Activated naive CD4-positive, alpha-beta T cell treated with anti-CD3 and anti-CD28 coated beads, Interleukin-2, amount 50 U/mL, for 72 hours (primary cell): ENCODE measurements at places on chromosomes 6 and 20. TPM values are rescaled to one million over a fixed set of nuclear protein-coding genes. Genes with fewer than 3 reads are reported as not detected.

DNA sequence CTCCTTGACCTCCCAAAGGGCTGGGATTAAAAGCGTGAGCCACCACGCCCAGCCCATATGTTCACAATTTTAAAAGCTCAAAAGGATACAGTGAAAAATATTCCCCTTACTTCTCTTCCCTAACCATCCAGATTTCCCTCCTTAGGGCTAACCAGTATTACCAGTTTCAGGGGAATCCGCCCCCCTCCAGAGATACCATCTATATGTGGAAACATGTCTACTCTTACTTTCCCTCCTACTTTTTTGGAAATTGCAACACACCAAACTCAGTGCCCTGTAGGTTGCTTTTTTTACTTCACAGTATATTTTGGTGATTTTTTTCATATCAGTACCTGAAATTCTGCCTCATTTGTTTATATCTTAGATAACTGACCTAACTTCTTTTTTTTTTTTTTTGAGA lies 6.9 kb upstream of the RPL10A start:
- no peak for DNase-seq

DNA sequence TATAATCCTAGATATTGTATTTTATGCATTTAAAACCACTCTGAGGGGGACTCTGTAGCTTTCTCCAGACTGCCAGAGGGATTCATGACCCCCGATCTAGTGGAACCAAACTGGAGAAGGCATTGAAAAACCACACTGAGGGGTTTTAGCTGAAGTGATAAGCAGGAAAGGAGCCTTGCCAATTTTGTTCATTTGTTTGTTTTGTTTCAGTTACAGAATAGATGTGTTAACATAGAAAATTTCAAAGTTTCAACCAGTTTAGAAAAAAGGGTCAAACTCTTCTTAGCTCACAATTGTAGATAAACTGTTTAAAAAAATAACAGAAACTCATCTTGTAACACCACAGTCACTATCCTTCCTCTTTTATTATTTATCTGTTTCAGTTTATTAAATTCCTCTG lies 19.8 kb downstream of the TAB2 start:
- DNase-seq: no peak

Gene ZDHHC14
- total RNA-seq: 3.7 TPM

Gene PPIL6
- not detected for total RNA-seq

Gene BEND6
- not detected for total RNA-seq

GRCh38 chr20:59825944-59826759 lies 107.3 kb downstream of the SYCP2 start:
- no peak for DNase-seq

Gene RCAN2
- total RNA-seq: 0.74 TPM

Gene PCSK2
- total RNA-seq: not detected

DNA sequence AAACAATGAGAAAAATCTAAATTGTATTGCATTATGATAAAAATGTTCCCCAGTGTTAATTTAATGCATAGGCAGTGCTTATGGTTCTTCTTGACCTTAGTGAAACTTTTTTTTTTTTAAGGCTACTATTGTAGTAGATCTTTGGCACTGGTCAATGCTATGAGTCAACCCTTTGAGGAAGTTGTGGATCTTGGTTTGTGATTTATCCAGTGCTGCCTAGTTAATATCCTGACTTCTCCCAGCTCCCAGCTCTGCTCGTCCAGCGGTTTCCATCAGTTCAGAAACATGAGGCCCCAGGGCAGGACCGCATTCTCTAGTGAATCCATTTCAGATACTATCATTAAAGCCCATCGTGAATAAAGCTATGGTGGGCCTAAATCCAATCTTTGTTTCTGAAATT lies 364.5 kb upstream of the JARID2 start:
- no peak for DNase-seq

Gene WFDC5
- not detected for total RNA-seq

DNA sequence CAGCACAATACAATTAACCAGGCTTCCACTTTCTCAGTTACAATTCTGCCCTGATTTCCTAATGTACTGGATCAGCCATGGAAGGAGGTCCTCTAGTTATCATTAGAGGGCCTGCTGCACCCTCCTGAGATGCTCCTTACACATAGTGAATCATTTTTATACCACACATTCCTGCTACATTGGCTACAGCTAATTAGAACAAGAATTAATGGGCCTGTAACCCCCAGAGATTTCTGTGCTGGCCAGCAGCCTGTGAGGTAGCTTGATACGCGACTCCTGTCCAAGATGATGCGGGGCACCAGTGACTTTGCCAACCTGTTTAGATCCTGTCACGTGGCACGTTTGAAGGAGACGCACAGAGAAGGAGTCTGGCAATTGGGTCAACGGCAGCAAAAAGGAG lies 422.8 kb downstream of the EPM2A start:
- DNase-seq: no peak

DNA sequence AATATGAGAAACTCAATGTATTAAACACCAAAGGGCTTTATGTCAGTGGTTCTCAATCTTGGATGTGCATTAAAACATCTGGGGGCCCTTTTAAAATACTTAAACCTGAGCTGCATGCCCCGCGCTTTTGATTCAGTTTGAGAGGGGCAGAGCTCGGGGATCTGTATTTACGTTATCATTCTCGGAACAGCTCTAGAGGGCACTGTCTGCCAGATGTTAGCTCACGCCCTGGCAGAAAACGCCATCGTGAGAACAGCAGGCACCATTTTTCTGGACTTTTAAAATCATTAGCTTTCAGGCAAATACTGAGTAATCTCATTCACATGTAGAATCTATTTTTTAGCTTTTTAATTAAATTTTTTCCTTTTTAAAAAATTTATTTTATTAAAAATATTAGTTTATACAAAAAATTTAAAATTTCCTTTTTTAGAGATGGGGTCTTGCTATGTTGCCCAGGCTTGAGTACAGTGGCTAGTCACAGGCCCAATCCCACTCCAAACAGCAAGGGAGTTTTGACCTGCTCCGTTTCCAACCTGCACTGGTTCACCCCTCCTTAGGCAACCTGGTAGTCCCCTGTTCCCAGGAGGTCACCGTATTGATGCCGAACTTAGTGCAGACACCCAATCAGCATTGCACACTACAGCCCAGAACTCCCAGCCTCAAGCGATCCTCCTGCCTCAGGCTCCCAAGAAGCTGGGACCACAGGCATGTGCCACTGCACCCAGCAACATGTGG lies 30.0 kb upstream of the ZNF133 start:
- DNase-seq: no peak
